ENCODE measurements at places on chromosomes 5 and 9.

- no peak overlapping the region for H3K4me3 ChIP-seq
- peaks cover 7% of the 10 kb centered on the region for H3K4me1 ChIP-seq
- no peaks in the 10 kb centered on the region for H3K36me3 ChIP-seq
- no peak for DNase-seq
- H3K27ac ChIP-seq = no peak overlapping the region
Observed at GRCh38 chr5:10611290-10611689, 47.4 kb downstream of the ANKRD33B start.

GRCh38 chr5:149647334-149647733, 66.0 kb downstream of the ARHGEF37 start:
- no peak for DNase-seq
- no peaks in the 10 kb centered on the region for H3K27me3 ChIP-seq
- no peak overlapping the region for H3K4me3 ChIP-seq
- no peak overlapping the region for H3K27ac ChIP-seq

DNA sequence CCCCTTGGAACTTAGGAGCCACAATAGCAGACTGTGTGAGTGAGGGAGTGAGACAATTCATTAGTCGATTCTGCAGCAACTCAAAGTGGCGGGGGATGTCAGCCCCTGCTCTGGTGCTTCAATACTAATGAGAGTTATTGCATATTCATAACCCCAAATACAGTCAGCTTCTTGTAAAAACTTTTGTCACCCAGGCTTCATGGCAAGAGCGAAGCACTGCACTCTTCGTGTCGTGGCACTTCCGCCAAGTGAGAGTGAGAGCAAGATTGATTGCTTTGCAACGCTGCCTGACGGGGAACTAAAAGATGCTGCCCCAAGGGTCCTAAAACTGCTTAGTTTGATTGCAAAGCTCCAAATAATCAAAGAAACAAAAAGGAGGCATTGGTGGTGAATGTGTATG, 150.9 kb downstream of the NR2F1-AS1 start:
- no peaks in the 10 kb centered on the region for H3K27me3 ChIP-seq
- no peaks in the 10 kb centered on the region for H3K36me3 ChIP-seq
- no peak overlapping the region for H3K27ac ChIP-seq
- no peak for DNase-seq

DNA sequence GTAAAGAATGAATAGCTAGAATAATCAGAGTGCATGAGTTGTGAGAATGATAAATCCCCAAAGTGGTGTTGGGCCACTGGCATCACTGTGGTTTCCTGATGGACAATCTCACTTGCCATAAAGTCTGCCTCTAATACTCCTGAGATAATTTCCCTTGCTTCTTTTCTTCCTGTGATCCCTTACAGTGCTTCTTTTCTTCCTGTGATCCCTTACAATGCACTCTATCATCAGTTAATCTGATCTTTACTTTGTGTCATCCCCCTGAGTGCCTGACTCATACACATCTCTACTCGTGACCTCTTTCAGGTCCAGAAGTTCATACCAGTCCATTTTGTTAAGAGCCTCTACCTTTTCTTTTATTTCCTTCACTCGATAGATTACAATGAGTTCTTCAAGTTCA, 418.3 kb downstream of the HCN1 start:
- H3K4me1 ChIP-seq = no peaks in the 10 kb centered on the region
- H3K27ac ChIP-seq = no peak overlapping the region
- no peaks in the 10 kb centered on the region for H3K36me3 ChIP-seq
- no peak overlapping the region for H3K4me3 ChIP-seq
- DNase-seq = no peak

- H3K27me3 ChIP-seq = peaks cover 3% of the 10 kb centered on the region
Observed at GRCh38 chr5:168727547-168727946, 148.4 kb upstream of the PANK3 start.

DNA sequence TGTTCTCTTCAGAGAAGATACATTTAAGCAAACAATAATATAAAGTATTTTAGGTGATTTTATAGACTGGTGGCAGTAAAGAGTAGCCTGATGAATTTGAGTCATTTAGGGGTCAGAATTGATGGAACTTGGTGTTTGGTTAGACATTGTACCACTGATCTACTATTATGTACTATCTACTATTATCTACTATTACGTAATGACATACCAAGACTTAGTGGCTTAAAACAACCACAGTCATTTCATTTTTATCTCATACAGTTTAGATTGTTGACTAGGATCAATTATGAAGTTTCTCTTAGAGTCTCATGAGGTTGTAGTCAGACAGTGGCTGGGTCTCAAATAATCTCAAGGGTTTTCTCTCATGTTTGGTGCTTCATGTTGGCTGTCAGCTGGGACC, 54.0 kb downstream of the PPIP5K2 start:
- peaks cover 37% of the 10 kb centered on the region for H3K36me3 ChIP-seq
- H3K4me1 ChIP-seq = no peaks in the 10 kb centered on the region
- no peak overlapping the region for H3K27ac ChIP-seq
- DNase-seq = no peak
- H3K4me3 ChIP-seq = no peak overlapping the region
- H3K27me3 ChIP-seq = no peaks in the 10 kb centered on the region

GRCh38 chr9:137235424-137236237, 4.9 kb downstream of the SLC34A3 start:
- no peak overlapping the region for H3K4me3 ChIP-seq
- no peaks in the 10 kb centered on the region for H3K36me3 ChIP-seq
- H3K27me3 ChIP-seq = peaks cover 4% of the 10 kb centered on the region
- no peak for DNase-seq
- H3K4me1 ChIP-seq = no peaks in the 10 kb centered on the region
- no peak overlapping the region for H3K27ac ChIP-seq

GRCh38 chr9:113519426-113520108, 56.0 kb downstream of the RGS3 start:
- H3K27ac ChIP-seq = no peak overlapping the region
- peaks cover 8% of the 10 kb centered on the region for H3K4me1 ChIP-seq
- H3K36me3 ChIP-seq = no peaks in the 10 kb centered on the region
- no peak overlapping the region for H3K4me3 ChIP-seq
